ENCODE measurements at places on chromosomes 6 and 20. TPM values are rescaled to one million over a fixed set of nuclear protein-coding genes. Genes with fewer than 3 reads are reported as not detected.

DNA sequence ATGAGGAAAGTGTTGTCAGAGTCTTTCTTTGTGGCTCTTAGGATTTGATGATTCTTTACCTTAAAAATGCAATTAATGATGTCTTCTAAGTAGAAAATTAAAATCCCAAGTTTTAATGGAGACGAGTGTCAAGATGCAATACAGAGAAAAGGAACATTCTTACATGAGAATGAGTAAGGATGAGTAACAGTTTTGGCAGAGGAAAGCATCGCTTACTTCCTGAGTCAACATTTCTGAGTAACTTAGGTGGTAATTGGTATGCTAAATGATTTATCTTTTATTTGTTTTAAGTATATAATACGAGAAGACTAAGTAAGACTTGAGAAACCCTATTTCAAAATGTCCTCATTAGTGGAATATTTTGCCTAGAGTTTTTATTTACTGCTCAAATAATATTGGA lies 101.3 kb downstream of the RTN4IP1 start:
- no peaks in the 10 kb centered on the region for H3K27me3 ChIP-seq
- no peak for DNase-seq
- no peaks in the 10 kb centered on the region for H3K4me1 ChIP-seq
- H3K36me3 ChIP-seq: peaks cover 8% of the 10 kb centered on the region

GRCh38 chr20:10954137-10954840 lies 280.5 kb upstream of the JAG1 start:
- H3K4me3 ChIP-seq: no peak overlapping the region
- no peaks in the 10 kb centered on the region for H3K27me3 ChIP-seq
- no peak overlapping the region for H3K27ac ChIP-seq

DNA sequence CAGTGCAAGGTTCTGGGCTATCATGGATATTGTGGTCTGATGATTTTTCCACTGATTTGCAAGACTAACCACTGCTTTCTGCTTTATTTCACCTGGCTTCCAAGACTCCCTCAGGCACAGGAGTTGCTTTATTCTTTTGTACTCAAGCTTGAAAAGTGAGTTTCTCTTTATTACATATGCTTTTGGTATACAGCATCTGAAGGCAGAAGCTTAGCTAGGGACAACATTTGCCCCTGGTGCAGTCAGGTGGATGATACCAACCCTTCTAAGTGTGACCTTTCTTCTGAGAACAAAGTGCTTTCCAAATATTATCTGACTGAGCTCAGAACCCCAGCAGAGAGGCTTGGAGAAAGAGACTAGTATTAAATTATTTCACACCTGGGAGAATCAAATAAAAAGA lies 94.0 kb upstream of the PHACTR1 start:
- H3K27me3 ChIP-seq: no peaks in the 10 kb centered on the region
- H3K36me3 ChIP-seq: no peaks in the 10 kb centered on the region
- no peak overlapping the region for H3K27ac ChIP-seq
- no peaks in the 10 kb centered on the region for H3K4me1 ChIP-seq

The TLDC2 gene
- polyA plus RNA-seq: 17.0 TPM

The SCUBE3 gene
- 3.3 TPM for polyA plus RNA-seq
